ENCODE measurements at places on chromosomes 2 and 18. TPM values are rescaled to one million over a fixed set of nuclear protein-coding genes. Genes with fewer than 3 reads are reported as not detected.

DNA sequence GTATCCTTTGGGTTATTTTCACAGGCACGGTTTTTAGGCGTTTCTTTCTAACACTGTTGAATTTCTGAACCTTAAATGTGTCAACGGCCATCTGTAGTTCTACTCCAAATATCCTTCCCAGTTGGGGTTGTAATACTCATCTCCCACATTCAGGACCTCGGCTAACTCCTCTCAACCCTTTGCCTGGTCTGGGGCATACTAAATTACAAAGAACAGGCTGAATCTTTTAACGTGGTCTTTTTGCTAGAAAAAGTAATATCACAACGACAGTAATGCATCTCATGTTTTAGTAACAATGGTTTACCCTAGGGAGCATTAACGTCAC lies 2.1 kb downstream of the RPRM start:
- no peak for DNase-seq

DNA sequence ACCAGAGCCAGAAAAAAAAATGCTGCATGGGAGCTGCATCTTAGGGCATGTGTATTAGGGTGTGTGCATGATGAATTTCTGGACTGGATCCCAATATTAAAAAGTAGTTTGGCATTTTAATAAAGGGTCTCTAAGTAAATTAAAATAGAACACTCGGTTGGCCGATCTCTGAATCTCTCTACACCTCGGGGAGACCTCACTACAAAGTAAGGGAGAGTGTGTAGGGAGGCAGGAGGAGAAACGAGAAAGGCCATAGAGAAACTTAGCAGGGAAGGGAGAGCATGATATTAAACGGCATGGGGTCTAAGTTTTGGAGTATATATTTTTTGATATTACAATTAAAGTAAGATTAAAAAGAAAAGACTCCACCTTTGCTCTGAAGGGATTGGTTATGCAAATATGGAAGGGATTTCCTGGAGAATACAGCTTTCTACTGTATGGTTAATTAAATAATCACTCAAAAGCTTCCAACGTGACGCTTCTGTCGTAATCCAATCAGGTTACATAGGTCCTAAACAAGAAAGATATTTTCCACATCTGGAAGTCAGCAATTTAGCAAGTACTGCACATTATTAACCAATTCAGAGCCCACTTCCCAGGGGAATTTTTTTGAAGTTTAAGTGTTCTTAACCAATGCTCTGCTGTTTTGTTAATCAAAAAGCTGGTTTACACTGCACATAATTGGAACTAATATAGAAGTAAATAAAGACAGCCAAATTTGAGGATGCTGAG lies 1.0 kb upstream of the ZEB2 start:
- peak; percentile 78 for DNase-seq

GRCh38 chr2:224479826-224480225 lies 77.9 kb upstream of the FAM124B start:
- no peak for DNase-seq

DNA sequence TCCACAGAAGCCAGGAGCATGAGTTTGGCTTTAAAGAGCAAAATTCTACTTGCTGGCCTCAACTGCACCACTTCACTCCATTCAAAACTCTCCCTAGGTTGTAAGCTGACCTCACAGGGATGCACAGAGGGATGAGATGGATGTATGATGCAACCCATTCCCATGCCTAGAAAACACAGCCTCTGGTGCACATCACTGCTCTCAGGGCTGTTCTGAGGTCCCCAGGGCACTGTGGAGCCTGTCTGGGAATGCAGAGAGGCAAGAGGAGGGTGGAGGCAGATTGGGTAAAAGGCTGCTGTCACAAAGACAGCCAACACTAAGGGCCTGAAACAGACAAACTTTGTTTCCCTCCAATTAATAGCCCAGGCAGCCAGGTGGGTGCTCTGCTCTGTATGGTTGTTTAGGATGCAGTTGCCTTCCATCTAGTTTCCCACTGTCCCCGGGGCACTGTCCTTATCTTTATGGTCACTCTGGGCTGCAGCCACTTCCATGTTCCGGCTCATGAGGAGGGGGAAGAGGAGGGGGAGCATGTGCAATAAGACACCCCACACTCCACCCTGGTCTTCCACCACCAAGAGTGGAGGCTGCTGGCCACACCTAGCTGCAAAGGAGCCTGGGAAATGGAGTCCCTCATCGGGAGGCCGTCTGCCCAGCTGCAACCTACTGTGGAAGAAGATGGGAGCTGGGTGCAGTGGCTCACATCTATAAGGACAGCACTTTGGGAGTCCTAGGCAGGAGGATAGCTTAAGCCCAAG lies 7.0 kb downstream of the GPR45 start:
- DNase-seq: no peak

DNA sequence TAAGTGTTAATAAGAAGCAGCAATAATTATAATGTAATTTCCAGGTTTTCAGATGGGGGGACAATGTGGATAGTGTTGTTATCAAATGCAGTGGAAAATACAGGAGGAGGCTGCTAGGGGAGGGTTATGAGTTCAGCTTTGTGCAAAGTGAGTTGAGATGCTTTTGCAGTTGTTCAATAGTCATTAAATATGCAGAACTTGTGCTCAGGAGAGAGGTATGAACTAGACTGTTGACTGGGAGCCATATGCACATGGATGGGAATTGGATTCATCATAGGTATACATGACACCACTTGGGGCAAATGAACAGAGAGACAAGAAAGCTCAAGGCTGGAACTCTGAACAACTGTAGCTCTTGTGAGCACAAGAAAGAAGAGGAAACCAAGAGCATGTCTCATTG lies 182.1 kb upstream of the PID1 start:
- DNase-seq: no peak

TLX2 gene
- total RNA-seq: not detected

DNA sequence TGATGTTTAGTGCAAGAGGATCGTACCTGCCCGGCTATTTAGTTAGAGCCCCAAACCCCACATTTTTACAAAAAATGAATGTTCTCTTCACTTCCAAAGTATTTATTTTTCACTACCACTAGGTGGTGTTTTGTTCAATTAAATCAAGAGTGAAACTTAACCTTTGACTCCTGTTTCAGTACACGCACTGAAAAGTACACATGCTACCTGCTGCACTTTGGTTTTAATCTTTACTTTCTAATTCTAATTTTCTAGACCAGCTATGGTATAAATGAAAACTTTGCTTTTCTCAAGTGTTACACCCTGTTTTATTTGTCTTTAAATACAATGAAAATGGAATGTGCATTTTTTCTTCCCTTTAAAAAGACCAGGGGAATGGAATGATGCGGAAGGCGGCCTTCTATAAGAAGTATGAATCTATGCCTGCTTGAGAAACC lies 31.4 kb upstream of the CHN1 start:
- peak; percentile 43 for DNase-seq

ZBTB14 gene
- 14.2 TPM for total RNA-seq

- DNase-seq: no peak
Measured at GRCh38 chr2:147572622-147573021, 272.2 kb upstream of the ACVR2A start.

PPP1R1C gene
- total RNA-seq: 0.32 TPM

GRCh38 chr18:35683021-35683420 lies 101.5 kb downstream of the GALNT1 start:
- no peak for DNase-seq

DNA sequence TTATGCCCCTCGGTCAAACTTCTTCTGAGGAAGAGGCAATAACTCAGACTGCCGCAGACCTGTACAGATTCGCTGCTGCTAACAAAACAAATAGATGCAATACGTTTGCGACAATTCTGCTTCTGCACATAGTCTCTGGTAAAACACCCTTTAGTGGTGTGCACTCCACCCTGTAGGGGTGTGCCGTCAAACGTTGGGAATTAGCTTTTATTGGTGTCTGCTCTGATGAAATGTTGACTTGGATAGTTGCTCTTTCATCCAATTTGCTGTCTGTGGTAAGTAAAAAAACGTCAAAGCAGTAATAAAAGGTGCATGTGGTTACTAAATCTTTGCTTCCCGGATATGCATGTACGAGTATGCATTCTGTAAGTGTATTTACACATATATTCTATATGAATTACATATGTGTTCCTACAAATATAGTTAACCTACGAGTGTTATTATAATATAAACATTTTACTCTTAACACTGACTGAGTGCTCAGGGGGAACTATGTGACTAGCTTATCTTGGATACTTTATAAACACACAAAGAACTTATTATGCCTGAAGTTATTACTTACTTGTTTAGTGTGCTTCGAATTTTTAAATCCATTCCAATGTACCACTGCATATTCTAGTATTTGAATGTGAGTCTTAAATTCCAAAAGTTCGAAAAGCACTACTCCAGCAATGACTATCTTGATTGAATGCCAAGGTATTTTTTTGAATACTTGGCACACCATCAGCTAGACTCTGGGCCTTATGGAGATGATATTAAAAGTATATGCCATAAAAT lies 610.2 kb downstream of the ZEB2 start:
- DNase-seq: peak; percentile 81

DNA sequence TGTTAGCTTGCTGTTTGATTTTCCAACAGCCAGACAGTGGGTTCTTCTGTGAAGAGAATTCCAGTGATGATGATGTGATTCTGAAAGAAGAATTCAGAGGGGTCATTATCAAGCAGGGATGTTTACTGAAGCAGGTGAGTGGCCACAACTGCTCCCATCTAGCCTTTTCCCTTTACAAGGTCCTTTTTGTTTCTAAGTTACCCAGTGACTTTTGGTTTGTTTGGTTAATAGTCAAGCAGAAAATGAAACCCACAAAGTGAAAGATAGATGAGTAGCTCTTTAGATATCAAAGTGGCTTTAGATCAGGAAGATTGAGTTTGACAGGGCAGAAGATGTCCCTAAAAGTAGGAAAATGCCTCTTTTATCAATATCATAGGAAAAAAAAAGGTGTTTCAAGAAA lies 23.3 kb downstream of the PLEK start:
- no peak for DNase-seq

LBX2 gene
- total RNA-seq: 2.9 TPM

NEURL3 gene
- not detected for total RNA-seq

DNA sequence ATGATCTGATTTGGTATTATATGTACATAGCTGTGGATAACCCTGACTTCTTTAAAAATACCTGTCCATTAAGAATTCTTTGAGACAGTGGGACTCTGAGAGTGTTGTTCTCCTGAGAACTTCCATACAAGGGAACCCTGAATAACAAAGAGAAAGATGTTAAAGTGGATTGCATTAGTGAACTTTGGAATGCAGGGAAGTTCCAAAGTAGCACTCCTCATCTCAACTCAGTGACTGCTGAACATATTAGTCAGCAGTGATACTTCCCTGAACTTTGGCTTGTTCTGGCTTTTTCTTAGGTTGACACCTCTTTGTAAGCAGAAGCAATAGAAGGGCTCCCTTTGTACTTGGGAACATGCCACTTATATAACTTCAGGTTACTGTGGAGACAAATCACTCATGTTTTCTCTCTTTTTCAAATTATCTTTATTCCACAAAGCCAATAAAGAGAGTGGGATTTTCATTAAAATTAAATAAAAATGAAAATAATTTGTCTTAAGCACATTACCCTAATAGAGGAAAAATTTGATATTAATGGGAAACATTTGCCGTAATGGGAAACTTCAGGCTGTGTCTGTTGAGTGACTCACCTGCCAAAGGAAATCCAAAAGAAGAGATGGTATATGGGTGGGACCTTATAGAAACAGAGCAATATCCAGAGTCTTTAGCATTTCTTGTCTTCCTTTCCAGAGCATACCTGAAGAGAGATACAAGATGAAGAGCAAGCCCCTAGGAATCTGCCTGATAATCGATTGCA lies 33.3 kb downstream of the CFLAR start:
- peak; percentile 83 for DNase-seq

BCL2 gene
- total RNA-seq: 0.64 TPM

MEP1B gene
- total RNA-seq: 0.64 TPM

- DNase-seq: no peak
Measured at GRCh38 chr2:64637931-64638330, 15.8 kb downstream of the SERTAD2 start.

HOXD10 gene
- 58.7 TPM for total RNA-seq

GRCh38 chr2:99420031-99420430 lies 69.8 kb downstream of the REV1 start:
- no peak for DNase-seq

DNA sequence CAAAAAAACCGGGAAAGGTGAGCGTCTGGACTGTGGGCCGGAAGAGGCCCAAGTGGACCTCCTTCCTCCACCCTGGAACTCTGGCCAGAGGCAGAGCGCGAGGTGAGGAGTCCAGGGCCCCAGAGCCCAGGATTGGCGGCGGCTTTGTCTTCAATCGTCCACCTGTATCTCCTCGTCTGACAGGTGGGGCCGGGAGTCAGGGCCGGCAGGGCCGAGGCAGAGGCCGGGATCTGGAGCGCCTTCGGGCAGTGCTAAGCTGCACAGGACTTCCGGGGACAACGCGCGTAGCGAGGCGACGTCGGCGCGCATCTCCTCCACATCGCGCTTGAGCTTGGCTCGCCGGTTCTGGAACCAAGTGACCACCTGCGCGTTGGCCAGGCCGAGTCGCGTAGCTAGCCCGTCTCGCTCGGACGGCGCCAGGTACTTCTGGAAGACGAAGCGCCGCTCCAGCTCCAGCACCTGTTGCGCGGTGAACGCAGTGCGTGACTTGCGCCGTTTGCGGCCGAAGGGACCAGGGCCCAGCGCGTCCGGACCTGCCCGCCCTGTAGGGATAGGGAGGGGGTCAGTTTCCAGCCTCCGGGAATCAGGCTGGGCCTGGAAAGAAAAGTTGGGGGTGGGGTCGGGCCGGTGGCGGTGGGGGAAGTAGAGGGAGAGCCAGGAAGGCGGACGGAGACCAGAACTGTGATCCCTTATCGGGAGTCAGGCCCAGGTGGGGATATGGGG lies 1.5 kb downstream of the LBX2 start:
- no peak for DNase-seq

TRIM43 gene
- not detected for total RNA-seq

GRCh38 chr2:55490554-55490953 lies 29.0 kb upstream of the CFAP36 start:
- DNase-seq: peak; percentile 74
